Endothelial cell of umbilical vein (primary cell): ENCODE measurements at places on chromosomes 3 and 15.

- peaks cover 15% of the 10 kb centered on the region for H3K4me1 ChIP-seq
- H3K36me3 ChIP-seq = no peaks in the 10 kb centered on the region
- H3K4me3 ChIP-seq = no peak overlapping the region
Measured at GRCh38 chr3:108343491-108343890, 47.1 kb downstream of the HHLA2 start.

DNA sequence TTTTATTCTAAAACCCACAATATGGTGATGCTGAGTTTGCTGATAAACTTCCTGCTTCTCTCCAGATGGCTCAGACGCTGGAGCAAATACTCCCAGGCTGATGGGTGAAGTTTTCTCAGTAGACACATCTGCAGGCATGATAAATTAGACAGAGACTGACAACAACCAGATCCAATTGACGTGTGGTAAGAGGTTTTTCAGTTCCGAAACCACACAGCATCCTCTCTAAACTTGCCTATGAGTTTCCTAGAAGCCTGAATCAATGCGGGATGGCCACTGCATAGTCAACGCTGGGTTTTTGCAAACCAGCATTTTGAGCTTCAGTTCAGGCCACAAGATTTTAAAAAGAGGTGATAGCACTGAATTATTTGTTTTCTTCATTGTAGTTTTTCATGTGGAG, 360.3 kb upstream of the ARRDC4 start:
- H3K36me3 ChIP-seq = no peaks in the 10 kb centered on the region
- H3K4me1 ChIP-seq = no peaks in the 10 kb centered on the region
- no peak for DNase-seq
- H3K27ac ChIP-seq = no peak overlapping the region
- no peaks in the 10 kb centered on the region for H3K27me3 ChIP-seq

GRCh38 chr3:156630081-156630772, 44.2 kb upstream of the TIPARP start:
- no peak for DNase-seq
- H3K27me3 ChIP-seq = no peaks in the 10 kb centered on the region

DNA sequence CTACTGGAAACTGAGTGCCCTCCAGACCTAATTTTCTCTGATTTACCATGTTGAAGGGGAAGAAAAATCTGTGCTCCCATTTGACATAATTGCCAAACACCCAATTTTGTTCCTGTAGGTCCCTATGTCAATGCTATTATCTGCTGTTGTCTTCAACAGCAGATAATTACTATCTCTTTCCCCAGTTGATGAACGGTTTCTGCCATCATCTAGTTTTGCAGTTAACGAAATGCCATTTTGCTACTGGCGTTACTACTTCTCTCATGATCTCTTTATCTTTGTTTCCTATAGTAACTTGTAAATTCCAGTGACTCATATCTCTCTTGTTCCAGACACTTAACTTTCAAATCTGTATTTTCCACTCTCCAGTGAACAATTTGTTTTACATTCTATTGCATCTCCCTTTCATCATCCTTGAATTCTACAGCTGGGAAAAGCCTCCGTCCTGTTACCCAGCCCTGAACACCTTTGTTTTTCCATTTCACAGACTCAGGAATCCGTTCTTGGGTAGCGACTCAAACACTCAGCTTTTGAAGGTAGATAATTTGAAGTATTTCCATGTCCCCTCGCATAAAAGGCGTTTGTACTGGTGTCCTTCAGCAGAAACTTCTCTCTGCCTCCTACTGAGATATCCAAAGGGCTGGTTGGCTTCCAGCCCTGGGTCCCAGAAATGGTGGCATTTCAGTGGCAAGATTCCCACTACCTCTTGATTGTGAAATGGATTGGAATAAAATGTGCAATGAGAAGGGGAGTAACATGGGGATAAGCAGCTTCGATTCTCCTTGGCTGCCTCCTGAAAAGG, 111.7 kb downstream of the FOXB1 start:
- peaks cover 34% of the 10 kb centered on the region for H3K27me3 ChIP-seq
- H3K4me3 ChIP-seq = no peak overlapping the region

DNA sequence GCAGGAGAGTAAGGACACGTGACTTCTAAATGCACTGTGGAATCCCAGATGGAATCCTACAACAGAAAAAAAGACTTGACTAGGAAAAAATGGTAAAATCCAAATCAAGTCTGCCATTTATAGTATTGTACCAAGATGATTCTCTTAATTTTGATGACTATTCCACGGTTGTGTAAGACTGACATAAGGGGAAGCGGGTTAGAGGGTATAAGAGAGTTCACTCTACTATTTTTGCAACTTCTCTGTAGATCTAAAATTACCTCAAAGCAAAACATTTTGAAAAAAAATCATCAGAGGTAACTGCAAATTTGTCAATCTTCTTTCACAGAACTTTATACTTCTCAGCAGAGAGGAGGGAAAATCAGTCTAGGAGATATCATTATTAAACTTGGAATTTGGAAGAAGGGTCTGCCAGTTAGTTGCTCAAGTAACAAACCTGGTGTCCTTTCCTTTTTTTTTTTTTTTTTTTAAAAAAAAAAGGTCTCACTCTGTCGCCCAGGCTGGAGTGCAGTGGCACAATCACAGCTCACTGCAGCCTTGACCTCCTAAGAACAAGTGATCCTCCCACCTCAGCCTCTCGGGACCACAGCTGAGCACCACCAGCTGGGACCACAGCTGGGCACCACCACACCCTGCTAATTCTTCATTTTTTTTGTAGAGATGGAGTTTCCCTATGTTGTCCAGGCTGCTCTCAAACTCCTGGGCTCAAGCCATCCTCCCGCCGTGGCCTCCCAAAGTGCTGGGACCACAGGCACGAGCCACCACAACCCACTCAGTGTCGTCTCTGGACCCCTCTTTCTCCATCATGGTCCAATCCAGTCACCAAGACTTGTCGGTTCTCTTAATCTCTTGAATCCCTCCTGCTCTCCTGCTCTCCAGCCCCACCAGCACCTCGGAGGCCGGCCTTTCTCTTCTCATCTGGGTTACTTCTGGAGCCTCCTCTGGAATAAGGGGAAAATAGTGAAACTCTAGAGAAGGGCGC, 14.9 kb upstream of the HES1 start:
- peaks cover 8% of the 10 kb centered on the region for H3K4me1 ChIP-seq
- H3K27me3 ChIP-seq = peaks cover 4% of the 10 kb centered on the region
- DNase-seq = no peak
- no peak overlapping the region for H3K27ac ChIP-seq
- no peak overlapping the region for H3K4me3 ChIP-seq
- H3K36me3 ChIP-seq = no peaks in the 10 kb centered on the region

DNA sequence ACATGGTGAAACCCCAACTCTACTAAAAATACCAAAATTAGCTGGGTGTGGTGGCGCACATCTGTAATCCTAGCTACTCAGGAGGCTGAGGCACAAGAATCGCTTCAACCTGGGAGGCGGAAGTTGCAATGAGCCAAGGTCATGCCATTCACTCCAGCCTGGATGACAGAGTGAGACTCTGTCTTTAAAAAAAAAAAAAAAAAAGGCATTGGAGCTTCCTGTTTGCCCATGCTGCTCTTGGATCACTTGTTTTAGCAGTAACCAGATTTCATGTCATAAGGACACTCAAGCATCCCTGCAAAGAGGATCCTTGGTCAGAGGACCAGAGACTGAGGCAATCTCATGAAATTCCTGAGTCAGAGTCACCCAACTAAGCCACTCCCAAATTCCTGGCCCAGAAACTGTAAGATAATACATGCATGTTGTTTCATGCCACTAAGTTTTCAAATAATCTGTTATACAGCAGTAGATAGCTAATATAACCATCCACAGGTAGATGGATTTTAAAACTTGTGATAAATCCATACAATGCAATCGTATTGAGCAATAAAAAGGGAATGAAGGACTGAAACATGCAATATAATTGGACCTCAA, 82.0 kb upstream of the XXYLT1 start:
- no peaks in the 10 kb centered on the region for H3K4me1 ChIP-seq
- H3K27me3 ChIP-seq = no peaks in the 10 kb centered on the region
- no peak for DNase-seq
- H3K27ac ChIP-seq = no peak overlapping the region
- H3K4me3 ChIP-seq = no peak overlapping the region

GRCh38 chr3:59800481-59800880, 750.7 kb upstream of the CFAP20DC start:
- no peak for DNase-seq
- H3K4me3 ChIP-seq = no peak overlapping the region
- H3K36me3 ChIP-seq = no peaks in the 10 kb centered on the region
- H3K27me3 ChIP-seq = no peaks in the 10 kb centered on the region
- no peak overlapping the region for H3K27ac ChIP-seq

GRCh38 chr15:32105258-32106241, 75.2 kb downstream of the CHRNA7 start:
- no peaks in the 10 kb centered on the region for H3K4me1 ChIP-seq
- H3K27me3 ChIP-seq = no peaks in the 10 kb centered on the region
- H3K27ac ChIP-seq = no peak overlapping the region

DNA sequence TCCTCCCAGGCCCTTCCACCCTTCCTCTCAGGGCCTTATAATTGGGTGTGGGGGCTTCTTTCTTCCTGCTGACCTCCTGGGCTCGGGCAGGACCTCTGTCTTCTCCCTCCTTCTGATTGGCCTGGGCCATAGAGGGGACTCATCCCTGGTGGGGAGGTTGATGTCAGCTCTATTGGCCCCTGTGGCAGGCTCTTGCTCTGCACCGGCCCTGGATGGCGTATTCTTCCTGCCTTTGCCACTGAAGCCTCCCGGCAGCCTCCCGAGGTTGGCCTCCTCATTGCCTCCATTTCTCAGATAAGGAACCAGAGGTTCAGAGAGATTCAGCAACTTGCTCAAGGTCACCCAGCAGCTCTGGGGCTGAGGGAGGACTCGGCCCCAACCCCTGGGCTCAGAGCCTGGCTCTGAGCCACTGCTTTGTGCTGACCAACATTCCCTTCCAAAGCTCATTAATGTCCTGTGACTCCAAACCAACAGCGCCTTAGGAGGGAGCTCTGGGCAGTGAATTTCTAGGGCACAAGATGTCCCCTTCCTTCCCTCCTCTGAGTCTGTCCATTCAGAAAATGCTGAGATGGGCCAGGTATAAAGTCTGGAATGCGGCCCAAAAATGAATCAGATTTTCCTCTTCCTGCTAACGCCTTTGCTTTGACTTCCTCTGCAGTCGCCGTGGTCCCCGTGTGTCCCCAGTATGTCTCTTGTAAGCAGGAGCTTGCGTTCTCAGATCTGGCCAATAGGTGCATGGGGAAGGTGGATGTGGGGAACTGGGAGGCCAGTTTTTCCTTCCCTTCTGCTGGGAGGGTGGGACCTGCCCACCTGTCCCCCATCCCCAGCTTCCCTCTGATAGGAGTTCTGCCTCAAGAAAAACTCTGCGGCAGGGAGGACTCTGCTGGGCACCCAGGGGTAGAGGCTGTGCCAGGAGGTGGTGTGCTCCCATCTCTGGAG, 74.2 kb downstream of the HMCES start:
- H3K36me3 ChIP-seq = no peaks in the 10 kb centered on the region
- peaks cover 15% of the 10 kb centered on the region for H3K4me1 ChIP-seq
- DNase-seq = peak; percentile 60
- H3K4me3 ChIP-seq = no peak overlapping the region
- H3K27me3 ChIP-seq = no peaks in the 10 kb centered on the region

- H3K36me3 ChIP-seq = no peaks in the 10 kb centered on the region
- H3K4me3 ChIP-seq = no peak overlapping the region
- peak; percentile 64 for DNase-seq
- peaks cover 45% of the 10 kb centered on the region for H3K4me1 ChIP-seq
- H3K27me3 ChIP-seq = no peaks in the 10 kb centered on the region
Measured at GRCh38 chr3:43196721-43197120, 89.6 kb upstream of the SNRK start.

GRCh38 chr3:17136136-17136721, 251.5 kb downstream of the PLCL2 start:
- H3K27ac ChIP-seq = no peak overlapping the region
- DNase-seq = no peak
- H3K4me3 ChIP-seq = no peak overlapping the region
- H3K27me3 ChIP-seq = no peaks in the 10 kb centered on the region

- H3K4me3 ChIP-seq = no peak overlapping the region
- H3K4me1 ChIP-seq = peaks cover 24% of the 10 kb centered on the region
- H3K27me3 ChIP-seq = no peaks in the 10 kb centered on the region
- no peaks in the 10 kb centered on the region for H3K36me3 ChIP-seq
- H3K27ac ChIP-seq = no peak overlapping the region
Measured at GRCh38 chr15:98805434-98806274, 157.3 kb downstream of the IGF1R start.

GRCh38 chr15:57218826-57219576, 157.3 kb upstream of the CGNL1 start:
- H3K4me3 ChIP-seq = no peak overlapping the region
- peaks cover 18% of the 10 kb centered on the region for H3K4me1 ChIP-seq
- H3K27me3 ChIP-seq = no peaks in the 10 kb centered on the region
- DNase-seq = peak; percentile 56

- no peak for DNase-seq
- no peak overlapping the region for H3K4me3 ChIP-seq
- no peaks in the 10 kb centered on the region for H3K27me3 ChIP-seq
Measured at GRCh38 chr15:42578984-42579537, 3.7 kb downstream of the STARD9 start.

DNA sequence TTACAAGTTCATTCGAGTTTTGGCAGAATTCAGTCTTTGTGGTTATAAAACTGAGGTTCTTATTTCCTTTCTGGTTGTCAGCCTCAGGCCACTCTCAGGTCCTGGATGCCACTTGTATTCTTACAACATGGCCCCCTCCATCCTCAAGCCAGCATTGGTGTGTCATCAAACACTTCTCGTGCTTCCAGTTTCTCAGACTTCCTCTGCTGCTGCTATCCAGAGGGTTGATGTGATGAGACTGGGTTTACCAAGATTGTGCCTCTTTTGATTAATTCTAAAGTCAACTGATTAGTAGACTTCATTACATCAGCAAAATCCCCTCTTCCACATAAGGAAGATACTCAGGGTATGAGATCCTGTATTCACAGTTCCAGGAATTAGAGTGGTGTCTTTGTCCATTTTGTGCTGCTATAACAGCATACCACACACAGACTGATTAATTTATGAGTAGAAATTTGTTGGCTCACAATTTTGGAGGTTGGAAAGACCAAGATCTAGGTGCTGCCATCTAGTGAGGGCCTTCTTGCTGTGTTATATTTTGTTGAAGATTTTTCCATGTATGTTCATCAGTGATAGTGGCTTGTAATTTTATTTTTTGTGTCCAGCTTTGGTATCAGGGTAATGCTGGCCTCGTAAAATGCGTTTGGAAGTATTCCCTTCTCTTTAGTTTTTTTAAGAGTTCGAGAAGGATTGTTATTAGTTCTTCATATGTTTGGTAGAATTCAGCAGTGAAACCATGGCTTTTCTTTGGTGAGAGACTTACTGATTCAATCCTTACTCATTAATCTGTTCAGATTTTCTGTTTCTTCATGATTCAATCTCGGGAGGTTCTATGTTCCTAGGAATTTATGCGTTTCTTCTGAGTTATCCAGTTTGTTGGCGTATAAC, 11.1 kb downstream of the LRCH3 start:
- H3K27me3 ChIP-seq = no peaks in the 10 kb centered on the region
- H3K4me1 ChIP-seq = no peaks in the 10 kb centered on the region
- no peak overlapping the region for H3K4me3 ChIP-seq
- DNase-seq = peak; percentile 37
- no peak overlapping the region for H3K27ac ChIP-seq

- DNase-seq = no peak
- no peak overlapping the region for H3K4me3 ChIP-seq
- no peak overlapping the region for H3K27ac ChIP-seq
- H3K36me3 ChIP-seq = no peaks in the 10 kb centered on the region
- peaks cover 2% of the 10 kb centered on the region for H3K4me1 ChIP-seq
Measured at GRCh38 chr3:171129827-171130226, 103.3 kb upstream of the SLC2A2 start.

- no peaks in the 10 kb centered on the region for H3K4me1 ChIP-seq
- H3K4me3 ChIP-seq = no peak overlapping the region
- H3K27me3 ChIP-seq = peaks cover 2% of the 10 kb centered on the region
- no peak overlapping the region for H3K27ac ChIP-seq
Measured at GRCh38 chr15:65409036-65409631, 13.6 kb downstream of the IGDCC4 start.
